ENCODE measurements at places on chromosomes 2 and 18.

DNA sequence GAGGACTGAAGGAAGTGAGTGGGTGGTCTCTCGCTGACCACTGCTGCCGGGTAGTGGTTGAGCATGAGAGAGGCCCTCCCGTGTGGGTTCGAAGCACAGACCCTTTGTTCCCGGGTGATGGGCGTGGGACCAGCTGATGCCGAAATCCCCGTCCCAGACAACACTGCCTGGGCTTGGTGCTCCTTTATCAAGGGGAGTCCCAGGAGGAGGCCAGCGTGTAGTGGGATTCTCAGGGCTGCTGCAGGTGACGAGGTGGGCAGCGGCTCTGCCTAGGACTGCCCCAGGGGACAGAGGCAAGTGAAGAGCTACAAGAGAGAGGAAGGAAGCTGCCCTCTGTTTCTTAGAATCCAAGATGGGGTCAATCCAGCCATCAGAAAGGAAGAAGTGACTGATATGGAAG, 251.3 kb upstream of the PXDN start:
- no peak for DNase-seq

DNA sequence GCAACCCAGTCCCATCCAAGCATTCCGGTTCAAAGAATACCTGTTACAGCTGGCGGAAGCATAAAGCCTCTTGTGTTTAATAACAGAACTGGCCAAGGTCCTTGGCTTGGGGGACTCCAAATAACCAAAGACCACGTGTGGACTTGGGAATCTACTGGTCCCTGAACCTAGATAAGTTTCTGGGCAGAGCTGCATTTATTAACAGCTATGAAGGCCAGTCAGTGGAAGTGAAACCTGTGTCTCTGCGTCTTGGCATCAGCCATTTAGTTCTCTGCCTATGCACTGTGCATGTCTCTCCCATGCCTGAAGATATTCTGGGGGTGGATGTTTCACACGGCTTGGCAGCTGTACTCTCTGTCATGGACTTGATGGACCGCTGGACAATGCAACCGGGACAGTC, 137.7 kb downstream of the CCBE1 start:
- no peak for DNase-seq

GRCh38 chr18:60358516-60358915, 14.1 kb downstream of the MC4R start:
- no peak for DNase-seq

GRCh38 chr2:14301331-14301730, 331.2 kb upstream of the LRATD1 start:
- DNase-seq, result no peak

DNA sequence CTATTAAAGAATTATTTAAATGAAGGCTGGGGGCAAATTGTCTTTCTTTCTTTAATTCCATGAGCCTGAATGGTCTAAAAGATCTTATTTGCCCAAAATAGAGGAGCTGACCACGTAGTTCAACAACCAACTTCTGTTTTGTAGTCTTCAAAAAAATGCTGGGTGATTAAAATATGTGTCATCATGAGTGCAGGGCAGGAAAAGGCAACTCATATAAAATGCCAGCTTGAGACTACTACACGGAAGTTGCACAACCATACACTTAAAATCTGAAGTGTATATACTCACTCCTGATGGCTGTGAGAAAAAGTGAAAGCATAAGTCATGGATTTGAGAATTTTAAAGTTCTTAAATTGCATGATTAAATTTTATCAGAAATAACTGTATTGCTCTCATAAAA, 210.9 kb downstream of the DYM start:
- no peak for DNase-seq

DNA sequence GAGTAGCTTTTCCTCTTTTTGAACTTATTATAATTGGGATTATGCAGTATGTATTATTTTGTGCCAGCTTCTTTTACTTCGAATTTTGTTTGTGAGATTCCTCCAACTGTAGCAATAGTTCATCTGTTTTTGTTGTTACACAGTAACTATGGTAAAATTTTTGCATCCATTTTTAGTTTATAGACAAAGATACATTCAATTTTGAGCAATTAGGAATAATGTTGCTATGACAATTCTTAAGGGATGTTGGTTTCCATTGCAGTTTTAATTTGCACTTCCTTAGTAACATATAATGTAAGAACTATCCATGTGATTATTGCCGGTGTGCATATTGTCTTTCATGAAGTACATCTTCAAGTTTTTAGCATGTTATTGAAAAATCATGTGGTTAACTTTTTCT, 20.7 kb downstream of the CCDC102B start:
- DNase-seq, result no peak

DNA sequence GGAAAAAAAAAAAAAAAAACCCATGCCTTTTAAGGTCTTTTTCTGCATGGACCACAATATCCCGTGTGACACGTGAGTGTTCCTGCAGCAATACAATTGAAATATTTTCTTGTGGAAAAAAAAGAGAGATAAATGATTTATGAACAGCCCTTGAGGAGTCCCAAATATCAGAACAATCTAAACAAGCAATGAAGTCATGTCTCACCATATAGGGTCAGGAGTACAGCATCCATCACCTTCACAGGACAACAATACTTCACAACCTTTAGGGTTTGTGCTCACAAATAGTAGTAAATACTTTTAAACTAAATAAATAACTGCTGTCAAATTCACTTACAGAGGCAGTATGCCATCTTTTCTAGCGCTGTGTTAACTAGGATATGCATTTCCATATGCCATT, 87.9 kb downstream of the ZEB2 start:
- no peak for DNase-seq

- DNase-seq, result no peak
Measured at GRCh38 chr2:2333076-2333475, 2.0 kb upstream of the MYT1L start.

DNA sequence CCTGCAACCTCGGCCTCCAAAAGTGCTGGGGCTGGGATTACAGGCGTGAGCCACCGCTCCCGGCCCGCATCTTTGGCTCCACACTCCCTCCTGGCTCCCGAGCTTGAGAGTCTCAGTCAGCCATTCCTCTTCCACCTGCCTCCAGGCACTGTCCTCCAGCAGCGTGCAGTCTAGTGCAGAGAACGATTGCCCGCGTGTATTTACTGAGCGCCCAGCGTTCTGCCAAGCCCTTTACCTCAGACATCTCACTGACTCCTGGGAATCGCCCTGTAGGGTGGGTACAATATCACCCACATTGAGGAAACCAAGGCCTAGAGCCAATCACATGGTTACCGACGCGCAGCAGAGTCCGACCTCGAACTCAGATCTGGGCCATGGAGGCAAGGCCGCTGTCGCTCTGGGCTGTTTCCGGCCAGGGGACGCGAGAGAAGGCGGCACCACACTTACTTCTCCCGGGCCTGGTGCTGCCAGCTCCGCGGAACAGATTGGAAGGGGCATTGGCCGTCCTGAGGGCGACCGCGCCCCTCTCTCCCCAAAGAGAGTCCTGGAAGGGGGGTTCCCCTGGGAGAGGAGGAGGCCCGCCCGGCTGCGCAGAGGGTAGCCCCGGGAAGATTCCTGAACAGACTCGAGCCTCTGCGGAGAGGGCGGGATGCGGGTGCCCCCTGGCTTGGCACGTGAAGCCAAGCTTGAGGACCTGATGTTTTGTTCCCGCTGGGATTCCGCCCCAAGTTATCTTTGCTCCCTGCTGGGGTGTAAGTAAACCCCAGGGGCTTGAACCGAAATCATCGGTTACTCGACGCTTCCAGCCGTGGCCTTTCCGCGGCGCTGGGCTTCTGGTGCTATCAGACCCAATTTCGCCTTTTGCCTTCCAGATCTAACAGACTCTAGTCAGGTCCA, 5.2 kb upstream of the DLX2 start:
- no peak for DNase-seq

DNA sequence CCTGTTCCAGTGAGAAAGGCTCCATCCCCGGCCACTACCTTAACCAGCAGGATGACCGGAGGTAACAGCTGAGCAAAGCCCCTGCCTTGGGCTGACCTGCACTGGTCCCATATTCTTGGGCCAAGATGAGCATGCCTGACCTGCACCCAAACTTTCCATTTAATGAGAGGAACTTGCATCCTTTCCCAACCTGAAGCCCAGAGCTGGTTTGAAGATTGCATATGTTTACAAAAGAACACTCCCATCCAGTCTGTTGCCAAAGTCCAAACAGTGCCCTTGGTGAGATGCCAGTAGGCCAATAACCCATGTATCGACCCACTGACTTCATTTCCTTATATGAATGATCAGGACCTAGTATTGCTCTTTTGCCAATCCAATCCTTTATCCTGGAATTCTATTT, 5.5 kb upstream of the NPAS2 start:
- no peak for DNase-seq

DNA sequence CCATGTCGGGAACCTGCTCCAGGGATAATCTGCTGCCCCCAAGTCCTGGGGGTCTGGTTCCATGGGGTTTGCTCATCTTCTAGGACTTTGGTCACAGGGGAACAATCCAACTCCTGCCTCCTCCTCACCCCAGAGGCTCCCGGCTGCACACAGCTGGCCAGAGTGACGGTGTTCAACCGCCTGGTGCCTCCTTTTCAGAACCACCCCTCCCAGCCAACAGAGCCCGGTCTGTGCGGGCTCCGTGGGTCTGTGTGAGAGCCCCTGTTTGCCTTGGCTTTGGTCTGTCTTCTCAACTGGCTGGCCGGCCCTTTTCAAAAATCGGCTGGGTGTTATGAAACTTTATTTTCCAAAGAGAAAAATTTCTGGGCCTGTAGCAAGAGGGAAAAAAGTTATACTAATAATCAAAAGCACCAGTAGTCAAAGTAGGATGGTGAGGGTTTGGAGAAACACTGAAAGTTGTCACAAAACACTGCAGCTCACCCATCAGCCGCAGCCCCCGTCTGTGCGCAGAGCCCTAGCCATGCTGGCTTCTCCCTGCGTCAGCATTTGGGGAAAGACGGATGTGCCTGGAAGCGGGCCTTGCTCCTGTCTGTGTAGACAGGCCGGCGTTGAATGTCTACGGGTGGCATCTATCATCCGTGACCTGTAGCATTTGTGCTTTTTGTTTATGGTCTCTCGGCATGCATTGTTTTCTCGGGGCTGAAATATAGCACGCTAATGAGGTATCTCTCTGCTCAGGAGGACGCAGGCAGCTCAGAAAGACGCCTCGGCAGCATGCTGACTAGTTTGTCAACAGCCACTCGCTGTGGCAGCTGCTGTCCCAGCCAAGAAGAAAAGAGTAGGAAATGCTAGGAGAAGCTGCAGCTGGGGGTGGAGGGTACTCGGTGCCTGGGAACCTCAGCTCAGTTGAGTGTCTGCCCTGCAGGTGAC, 138.6 kb downstream of the GLI2 start:
- no peak for DNase-seq

DNA sequence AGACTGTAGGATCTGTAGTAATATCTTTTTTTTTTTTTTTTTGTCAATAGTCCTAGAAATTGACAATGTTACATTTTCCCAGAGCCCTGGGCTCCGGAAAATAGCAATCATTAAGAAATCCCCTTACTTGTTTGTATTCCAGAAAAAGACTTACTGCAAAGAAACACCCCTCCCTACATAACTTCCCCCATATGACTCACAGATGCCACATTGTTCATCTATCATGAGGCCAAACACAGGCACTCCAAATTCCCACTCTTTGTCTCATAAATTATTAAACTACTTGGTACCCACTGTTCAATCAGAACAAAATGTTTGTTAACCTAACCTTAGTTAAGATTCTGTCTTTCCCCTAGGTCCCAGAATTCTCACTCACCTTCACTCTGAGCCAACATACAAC, 53.5 kb downstream of the TEX51 start:
- DNase-seq, result no peak

DNA sequence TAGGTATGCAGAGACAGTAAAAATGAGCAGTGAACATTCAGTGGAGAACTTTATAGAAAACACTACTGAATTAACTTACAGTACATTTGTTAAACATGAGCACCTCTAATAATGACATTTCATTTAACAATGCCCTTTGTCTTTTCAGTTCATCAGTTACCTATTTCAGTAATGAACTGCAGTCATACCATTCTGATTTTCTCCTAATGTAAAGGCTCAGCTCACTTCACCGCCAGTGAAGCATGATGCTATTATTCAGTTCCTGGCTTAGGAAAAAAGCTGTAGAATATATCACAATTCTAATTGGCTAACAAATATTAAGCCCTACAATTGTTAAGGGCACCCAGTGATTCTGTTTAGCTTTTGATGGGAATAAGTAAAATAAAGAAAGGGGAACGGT, 37.1 kb upstream of the CCDC93 start:
- DNase-seq, result no peak
